ENCODE measurements at places on chromosomes 1 and 21.

DNA sequence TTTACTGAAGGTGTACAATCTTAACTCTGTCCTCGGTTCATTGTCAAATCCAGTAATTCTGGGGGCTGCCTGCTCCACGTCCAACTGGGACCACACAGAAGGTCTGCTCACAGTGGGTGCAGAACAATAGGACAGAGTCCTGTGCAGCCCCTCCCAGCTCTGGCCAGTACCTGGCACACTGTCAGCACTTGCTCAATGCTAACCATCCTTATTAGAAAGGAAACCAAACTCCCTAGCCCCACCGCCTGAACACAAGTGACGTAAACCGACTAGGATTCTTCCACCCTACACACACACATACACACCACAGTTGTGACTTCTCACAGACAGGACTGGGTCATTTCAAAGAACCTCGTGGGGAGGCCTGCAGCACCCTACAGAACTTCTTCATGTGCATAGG lies 5.2 kb downstream of the BCAR3 start:
- DNase-seq, result no peak

DNA sequence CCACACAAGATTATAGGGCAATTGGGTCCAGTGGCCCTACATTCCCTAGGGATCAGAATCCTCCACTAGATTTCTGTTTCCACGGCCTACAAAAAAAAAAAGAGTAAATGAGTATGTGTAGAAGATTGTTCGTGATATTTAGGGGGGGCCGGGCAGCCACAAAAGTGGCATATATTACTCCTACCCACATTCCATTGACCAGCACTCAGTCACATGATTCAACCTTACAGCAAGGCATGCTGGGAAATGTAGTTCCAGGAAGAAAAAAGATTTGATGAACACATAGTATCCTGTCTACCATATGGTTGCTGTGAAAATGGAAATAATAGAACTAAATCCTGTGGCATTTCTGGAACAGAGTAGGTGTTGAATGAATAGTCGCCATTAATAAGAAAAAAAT lies 43.4 kb upstream of the GJB5 start:
- no peak for DNase-seq

DNA sequence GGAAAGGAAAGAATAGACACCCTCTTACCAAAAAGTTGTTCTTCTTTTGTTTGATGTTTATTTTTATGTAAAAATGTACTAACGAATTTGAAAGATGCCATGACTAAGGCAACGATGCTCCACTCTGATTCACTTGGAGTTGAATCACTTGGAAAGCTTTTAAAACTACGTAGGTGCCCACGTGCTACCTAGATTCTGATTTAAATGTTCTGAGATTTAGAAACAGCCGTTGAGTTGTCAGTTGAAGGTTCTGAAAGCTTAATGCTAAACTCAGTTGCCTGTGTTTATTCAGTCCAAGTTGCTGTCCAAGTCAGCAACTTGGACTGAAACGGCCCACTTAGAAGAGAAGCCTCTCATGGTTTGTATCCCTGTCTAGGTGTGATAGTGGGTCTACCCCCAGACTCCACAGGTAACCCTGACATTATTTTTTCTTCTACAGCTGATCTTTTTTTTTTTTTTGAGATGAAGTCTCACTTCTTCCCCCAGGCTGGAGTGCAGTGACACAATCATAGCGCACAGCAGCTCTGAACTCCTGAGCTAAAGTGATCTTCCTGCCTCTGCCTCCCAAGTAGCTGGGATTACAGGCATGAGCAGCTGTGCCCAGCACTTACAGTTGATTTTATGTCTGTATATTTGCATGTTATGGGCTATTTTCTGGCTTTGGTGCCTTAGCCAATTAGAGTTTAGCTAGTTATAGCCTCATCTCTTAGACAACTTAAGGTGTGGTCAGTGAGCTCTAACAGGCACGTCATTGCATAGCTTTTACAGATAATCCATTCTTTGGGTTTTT lies 1.4 kb upstream of the VAMP4 start:
- no peak for DNase-seq

DNA sequence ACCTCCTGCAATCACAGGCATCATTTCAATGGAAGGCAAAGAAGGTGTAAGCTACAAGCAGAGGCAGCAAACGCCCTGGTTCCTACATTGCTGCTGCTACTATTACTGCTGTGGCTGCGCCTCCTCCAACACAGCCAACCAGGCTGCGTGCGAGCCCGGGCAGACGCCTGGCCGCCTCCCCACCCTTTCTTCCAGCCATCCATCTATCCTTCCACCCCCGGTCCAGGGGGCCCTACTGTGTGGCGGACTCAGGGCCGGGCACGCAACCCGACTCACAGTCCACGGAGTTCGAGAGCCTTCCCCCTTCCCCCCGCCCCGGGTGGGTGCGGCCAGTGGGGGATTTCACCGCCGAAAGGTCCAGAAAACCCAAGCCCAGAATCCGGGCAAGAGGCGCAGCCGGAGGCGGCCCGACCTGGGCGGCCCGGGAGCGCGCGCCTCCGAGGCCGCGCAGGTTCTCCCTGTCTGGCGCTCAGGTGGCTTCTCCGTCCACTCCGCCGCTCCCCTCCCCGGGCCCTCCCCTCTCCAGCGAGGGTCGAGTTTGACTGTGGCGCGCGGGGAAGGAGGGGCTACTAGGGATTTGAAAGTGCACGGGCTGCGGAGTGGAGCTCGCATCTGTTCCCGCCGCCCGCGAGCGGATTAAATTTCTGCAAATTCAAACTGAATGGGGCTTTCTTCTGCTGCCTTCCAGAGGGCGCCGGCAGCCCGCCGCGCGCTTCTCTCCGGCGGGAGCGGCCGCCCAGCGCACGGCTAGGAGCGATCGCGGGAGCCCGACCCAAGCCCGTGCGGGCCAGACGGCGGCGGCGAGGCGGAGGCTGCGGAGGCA lies at the start of gene HUNK:
Gene HUNK, plus strand, starts transcription at position 569 of the 823 bp plus-strand sequence. CDS start 655 bp downstream, outside the sequence.
- DNase-seq, result no peak

- DNase-seq, result no peak
These were observed 36.1 kb upstream of the KHDRBS1 start for GRCh38 chr1:31977385-31978131.

DNA sequence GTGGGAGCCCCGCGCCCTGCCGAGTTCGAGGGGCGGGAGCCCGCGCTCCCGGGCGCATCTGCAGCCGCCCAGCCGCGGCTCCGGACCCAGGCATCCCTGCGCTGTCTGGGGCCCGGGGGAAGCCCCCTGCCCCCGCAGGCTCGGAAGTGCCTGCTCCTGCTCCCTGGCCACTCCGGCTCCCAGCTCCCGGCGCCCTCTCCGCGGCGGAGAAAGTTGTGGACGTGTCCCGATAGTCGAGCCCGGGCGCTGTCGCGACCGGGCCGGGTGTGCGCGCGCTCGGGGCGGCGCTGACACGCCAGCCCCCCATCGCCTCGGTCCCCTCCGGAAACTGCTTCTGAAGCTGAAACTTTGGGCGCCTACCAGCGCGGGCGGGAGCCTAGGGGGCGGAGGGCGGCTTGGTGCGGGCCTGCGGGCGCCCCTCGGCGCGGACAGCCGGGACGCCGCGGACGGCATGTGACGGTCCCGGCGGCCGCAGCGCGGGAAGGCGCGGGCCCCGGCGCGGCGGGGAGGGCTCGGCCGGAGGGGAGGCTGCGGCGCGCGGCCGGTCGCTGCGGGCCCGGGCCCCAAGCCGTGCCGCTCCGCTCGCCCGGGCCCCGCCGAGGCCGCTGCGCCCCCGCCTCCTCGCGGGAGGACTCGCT lies 515 bp downstream of the MAN1C1 start:
- no peak for DNase-seq

DNA sequence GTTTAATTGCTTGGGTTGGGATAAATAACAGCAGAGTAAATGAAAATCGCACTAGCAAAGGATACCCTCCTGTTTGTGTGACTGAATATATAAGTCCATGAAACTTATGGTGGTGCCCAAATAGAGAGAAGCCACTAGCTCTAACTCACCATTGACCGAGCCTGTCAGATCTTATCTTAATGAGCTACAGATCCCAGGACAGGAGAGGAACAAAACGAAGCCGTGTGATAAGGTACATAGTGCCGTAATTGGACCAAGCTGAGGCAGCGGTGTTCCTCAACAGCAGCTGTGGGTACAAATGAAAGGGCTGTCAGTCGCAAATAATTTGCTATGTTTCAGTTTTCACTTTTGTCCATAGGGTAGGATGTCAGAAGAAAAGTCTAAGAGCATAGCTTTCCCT lies 276.1 kb downstream of the PTBP2 start:
- no peak for DNase-seq

DNA sequence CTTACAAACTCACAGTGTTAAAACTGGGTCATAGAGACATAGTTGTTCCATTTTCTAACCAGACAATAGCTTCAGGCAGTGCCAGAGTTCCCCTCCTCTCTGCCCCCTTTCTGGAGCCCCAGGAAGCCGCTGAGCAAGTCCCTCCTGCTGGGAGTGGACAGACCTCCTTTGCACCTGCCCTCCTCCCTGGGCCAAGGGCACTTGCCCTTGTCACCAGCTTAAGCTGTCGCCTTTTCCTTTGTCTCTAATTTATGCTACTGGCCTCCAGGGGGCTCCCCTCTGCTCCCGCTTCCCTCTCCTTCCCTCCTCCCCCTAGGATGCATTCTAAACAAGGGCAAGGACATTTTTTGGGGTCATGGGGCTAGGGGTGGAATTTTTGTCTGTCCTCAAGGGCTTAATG lies 182.4 kb downstream of the MIS18A start:
- no peak for DNase-seq

All from stimulated activated CD8-positive, alpha-beta memory T cell treated with anti-CD3 and anti-CD28 coated beads, Interleukin-7, amount 100 ng/mL, for 24 hours (primary cell).